ENCODE measurements at places on chromosomes 7 and 10.

DNA sequence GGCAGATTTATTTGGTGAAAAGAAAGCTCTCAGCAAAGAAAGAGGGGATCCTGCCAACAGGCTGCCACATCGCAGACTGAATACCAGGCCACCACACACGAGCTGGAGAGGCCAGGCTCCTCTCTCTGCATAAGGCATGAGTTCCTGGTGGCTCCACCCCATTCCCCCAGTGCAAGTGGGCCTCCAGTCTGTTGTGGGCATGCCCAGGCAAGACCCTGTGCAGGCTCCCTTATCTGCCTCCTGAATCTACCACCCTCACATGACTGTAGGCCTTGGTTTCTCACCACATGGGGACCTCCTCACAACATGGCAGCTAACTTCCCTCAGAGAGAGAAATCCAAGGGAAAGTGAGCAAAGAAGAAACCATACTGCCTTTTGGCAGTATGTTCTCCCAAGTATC, 26.7 kb upstream of the CUL1 start:
- peaks cover 11% of the 10 kb centered on the region for H3K4me1 ChIP-seq
- H3K27me3 ChIP-seq = no peaks in the 10 kb centered on the region
- H3K4me3 ChIP-seq = no peak overlapping the region
- H3K27ac ChIP-seq = no peak overlapping the region

GRCh38 chr7:25894002-25894901, 257.7 kb upstream of the NFE2L3 start:
- H3K27me3 ChIP-seq = peaks cover 10% of the 10 kb centered on the region
- H3K4me3 ChIP-seq = peak overlapping the region; percentile 92
- no peaks in the 10 kb centered on the region for H3K36me3 ChIP-seq
- no peak overlapping the region for H3K27ac ChIP-seq

- H3K4me3 ChIP-seq = no peak overlapping the region
- peak overlapping the region; percentile 26 for H3K27ac ChIP-seq
- no peaks in the 10 kb centered on the region for H3K36me3 ChIP-seq
- DNase-seq = no peak
- H3K27me3 ChIP-seq = no peaks in the 10 kb centered on the region
These were observed 34.9 kb downstream of the R3HCC1L start for GRCh38 chr10:98169379-98169778.

- peaks cover 5% of the 10 kb centered on the region for H3K4me1 ChIP-seq
- no peak for DNase-seq
- H3K27me3 ChIP-seq = peaks cover 9% of the 10 kb centered on the region
- no peak overlapping the region for H3K4me3 ChIP-seq
- no peak overlapping the region for H3K27ac ChIP-seq
These were observed 19.6 kb downstream of the KNDC1 start for GRCh38 chr10:133179651-133180050.

GRCh38 chr7:157224627-157225026, 85.9 kb downstream of the UBE3C start:
- peaks cover 16% of the 10 kb centered on the region for H3K36me3 ChIP-seq
- no peak overlapping the region for H3K27ac ChIP-seq
- DNase-seq = no peak
- H3K4me1 ChIP-seq = no peaks in the 10 kb centered on the region

DNA sequence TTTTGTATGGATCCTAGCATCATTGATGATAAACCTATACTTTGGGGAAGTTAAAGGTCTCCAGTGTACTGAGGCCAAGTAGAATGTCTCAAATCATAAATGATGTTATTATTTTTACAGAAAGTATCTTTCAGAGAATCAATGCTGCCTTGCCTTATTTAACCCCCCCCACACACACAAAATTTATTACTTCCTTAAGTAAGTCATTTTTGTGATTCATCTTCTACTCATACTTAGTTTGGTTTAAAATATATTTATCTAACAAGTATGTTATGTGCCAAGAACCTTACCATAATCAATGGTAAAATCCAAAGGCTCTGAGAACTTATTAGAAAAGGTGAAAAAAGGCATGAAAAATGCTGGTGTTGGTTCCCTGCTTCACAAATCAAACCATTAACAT, 18.8 kb upstream of the CLDN12 start:
- H3K36me3 ChIP-seq = peaks cover 8% of the 10 kb centered on the region
- H3K4me1 ChIP-seq = no peaks in the 10 kb centered on the region
- no peaks in the 10 kb centered on the region for H3K27me3 ChIP-seq
- DNase-seq = no peak
- no peak overlapping the region for H3K4me3 ChIP-seq
- H3K27ac ChIP-seq = peak overlapping the region; percentile 68

GRCh38 chr7:135189221-135189662, 18.7 kb upstream of the CYREN start:
- no peak overlapping the region for H3K27ac ChIP-seq
- H3K27me3 ChIP-seq = no peaks in the 10 kb centered on the region
- peaks cover 16% of the 10 kb centered on the region for H3K36me3 ChIP-seq
- DNase-seq = no peak
- no peak overlapping the region for H3K4me3 ChIP-seq
- peaks cover 14% of the 10 kb centered on the region for H3K4me1 ChIP-seq

DNA sequence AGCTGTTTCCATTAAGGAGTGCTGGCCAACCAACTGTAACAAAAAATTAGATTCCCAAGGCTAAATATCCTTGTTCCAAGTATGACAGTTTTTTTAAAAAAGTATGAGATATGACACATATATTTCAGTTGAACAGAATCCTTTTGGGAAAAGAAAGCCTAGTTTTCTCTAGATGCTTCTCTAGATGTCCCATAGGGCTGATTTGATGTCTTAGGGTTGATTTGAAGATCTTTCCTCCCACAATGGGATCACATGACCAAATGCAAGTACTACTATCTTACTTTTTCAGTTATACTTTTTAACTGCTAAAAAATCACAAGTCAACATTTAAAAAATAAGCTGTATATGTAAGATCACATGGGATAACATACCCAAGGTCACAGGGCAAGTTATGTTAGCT, 3.7 kb downstream of the NAMPT start:
- H3K4me3 ChIP-seq = peak overlapping the region; percentile 96
- peaks cover 61% of the 10 kb centered on the region for H3K36me3 ChIP-seq
- no peak for DNase-seq
- H3K27ac ChIP-seq = peak overlapping the region; percentile 99
- no peaks in the 10 kb centered on the region for H3K27me3 ChIP-seq
- H3K4me1 ChIP-seq = peaks cover 66% of the 10 kb centered on the region

DNA sequence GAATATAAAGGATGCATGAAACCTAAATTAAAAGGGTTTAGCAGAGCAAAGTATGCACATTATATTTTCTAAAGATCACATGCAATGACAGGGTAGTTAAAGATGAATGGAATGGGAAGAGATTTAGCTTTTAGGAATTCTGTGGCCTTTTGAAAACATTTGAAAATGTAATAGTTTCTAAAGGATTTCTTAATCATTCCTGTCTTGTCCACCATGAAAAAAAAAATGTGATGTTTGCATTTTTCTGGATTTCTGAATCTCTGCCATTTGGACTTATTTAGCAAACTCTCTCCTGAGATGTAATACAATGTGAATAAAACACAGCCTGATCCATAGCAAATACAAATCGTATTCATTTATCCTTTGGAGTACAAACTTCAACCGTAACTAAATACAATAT, 126.6 kb upstream of the RAB11FIP2 start:
- H3K4me1 ChIP-seq = no peaks in the 10 kb centered on the region
- H3K4me3 ChIP-seq = no peak overlapping the region
- H3K27me3 ChIP-seq = peaks cover 33% of the 10 kb centered on the region
- no peak overlapping the region for H3K27ac ChIP-seq

DNA sequence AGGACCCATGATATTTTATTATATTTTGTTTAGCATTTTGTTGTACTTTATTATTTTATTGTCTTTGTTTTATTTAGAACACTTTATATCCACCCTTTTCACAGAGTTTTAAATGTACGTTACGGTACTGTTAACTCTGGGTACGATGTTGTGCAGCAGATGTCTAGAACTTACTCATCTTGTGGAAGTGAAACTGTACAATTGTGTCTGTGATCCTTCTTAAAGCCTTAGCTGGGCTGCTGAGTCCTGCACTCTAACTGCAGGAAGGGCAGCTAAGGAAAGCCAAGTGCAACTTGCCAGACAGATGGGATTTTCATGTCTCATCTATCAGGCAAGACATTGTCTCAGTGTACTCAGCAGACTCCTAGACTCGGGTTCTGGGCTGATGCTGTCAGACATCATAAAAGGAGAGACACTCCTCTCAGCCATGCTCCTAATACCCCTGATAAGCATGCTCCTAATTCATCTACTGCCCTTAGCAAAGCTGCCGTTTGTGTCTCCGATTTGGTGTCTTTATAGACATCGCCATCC, 14.6 kb upstream of the INSYN2A start:
- H3K27ac ChIP-seq = no peak overlapping the region
- no peak overlapping the region for H3K4me3 ChIP-seq
- H3K36me3 ChIP-seq = no peaks in the 10 kb centered on the region
- H3K4me1 ChIP-seq = no peaks in the 10 kb centered on the region

- no peak overlapping the region for H3K4me3 ChIP-seq
- H3K36me3 ChIP-seq = peaks cover 10% of the 10 kb centered on the region
- no peaks in the 10 kb centered on the region for H3K27me3 ChIP-seq
- DNase-seq = no peak
These were observed 30.0 kb upstream of the PRKAR1B start for GRCh38 chr7:756928-757560.

GRCh38 chr7:104137971-104138370, 69.8 kb downstream of the ORC5 start:
- H3K4me3 ChIP-seq = no peak overlapping the region
- DNase-seq = no peak
- H3K36me3 ChIP-seq = no peaks in the 10 kb centered on the region

DNA sequence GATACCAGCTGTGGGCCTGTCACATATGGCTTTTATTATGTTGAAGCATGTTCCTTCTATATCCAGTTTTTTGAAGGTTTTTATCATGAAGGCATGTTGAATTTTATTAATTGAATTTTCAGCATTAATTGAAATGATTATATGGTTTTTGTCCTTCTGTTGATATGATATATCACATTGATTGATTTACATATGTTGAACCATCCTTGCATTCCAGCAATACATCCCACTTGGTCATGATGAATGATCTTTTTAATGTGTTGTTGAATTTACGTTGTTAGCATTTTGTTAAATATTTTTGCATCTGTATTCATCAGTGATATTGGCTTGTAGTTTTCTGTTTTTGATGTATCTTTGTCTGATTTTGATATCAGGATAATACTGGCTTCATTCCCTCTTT, 21.2 kb downstream of the PRSS37 start:
- H3K27me3 ChIP-seq = no peaks in the 10 kb centered on the region
- no peaks in the 10 kb centered on the region for H3K4me1 ChIP-seq
- DNase-seq = no peak

DNA sequence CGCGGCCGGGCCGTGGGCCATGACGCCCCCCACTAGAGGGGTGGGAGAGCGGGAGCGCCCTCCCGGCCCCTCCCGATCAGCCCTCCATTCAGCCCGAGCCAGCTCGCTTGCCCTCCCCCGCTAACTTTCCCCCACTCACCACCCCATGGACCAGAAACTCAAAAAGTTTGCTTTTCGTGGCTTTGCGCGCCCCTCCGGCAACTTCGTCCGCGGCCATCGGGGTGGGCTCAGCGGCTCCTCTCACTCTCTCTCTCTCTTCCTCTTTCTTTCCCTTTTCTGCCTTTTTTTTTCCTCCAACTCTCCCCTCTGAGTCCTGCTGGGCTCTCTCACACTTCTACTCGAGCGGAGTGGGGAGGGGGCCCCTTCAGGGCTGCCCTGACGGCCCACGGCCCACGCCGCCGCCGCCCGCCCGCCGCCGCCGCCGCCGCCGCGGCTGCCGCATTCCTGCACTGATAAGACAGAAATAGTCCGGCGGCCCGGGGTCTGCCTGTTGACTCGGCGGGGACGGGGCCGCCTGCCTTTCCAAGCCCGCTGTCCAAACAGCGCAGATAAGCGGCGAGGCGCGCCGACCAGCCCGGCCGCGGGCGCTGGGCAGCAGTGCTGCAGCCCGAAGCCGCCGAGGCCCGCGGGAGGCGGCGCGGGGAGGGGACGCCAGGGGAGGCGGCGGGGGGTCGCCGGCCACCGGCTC, at the start of gene SMARCD3:
TSS of gene SMARCD3 (minus strand) at position 349 of the 688 bp plus-strand sequence. CDS start at position 217, 132 bp downstream.
- H3K27me3 ChIP-seq = peaks cover 66% of the 10 kb centered on the region
- H3K36me3 ChIP-seq = no peaks in the 10 kb centered on the region
- peaks cover 33% of the 10 kb centered on the region for H3K4me1 ChIP-seq
- H3K27ac ChIP-seq = no peak within 1 kb of the TSS
- DNase-seq = peak; percentile 32

- peak overlapping the region; percentile 7 for H3K4me3 ChIP-seq
- no peak overlapping the region for H3K27ac ChIP-seq
- H3K36me3 ChIP-seq = peaks cover 51% of the 10 kb centered on the region
These were observed 10.7 kb downstream of the CUTC start for GRCh38 chr10:99742701-99743100.

GRCh38 chr7:92095380-92095779, 38.9 kb downstream of the CYP51A1 start:
- no peak overlapping the region for H3K4me3 ChIP-seq
- peaks cover 2% of the 10 kb centered on the region for H3K36me3 ChIP-seq
- no peaks in the 10 kb centered on the region for H3K27me3 ChIP-seq
- no peak overlapping the region for H3K27ac ChIP-seq

- no peaks in the 10 kb centered on the region for H3K27me3 ChIP-seq
- DNase-seq = no peak
- H3K4me3 ChIP-seq = no peak overlapping the region
- H3K27ac ChIP-seq = no peak overlapping the region
- peaks cover 5% of the 10 kb centered on the region for H3K4me1 ChIP-seq
- H3K36me3 ChIP-seq = no peaks in the 10 kb centered on the region
These were observed 34.3 kb downstream of the TPST1 start for GRCh38 chr7:66239467-66239856.

- no peak for DNase-seq
- no peaks in the 10 kb centered on the region for H3K36me3 ChIP-seq
- no peaks in the 10 kb centered on the region for H3K4me1 ChIP-seq
These were observed 168.4 kb upstream of the KMT2E start for GRCh38 chr7:104845557-104845956.

GRCh38 chr7:31896925-31897324, 173.3 kb downstream of the PDE1C start:
- no peak overlapping the region for H3K27ac ChIP-seq
- DNase-seq = no peak
- H3K27me3 ChIP-seq = no peaks in the 10 kb centered on the region
- no peak overlapping the region for H3K4me3 ChIP-seq
- no peaks in the 10 kb centered on the region for H3K36me3 ChIP-seq

- no peaks in the 10 kb centered on the region for H3K36me3 ChIP-seq
- no peak overlapping the region for H3K4me3 ChIP-seq
- peaks cover 41% of the 10 kb centered on the region for H3K27me3 ChIP-seq
- H3K4me1 ChIP-seq = no peaks in the 10 kb centered on the region
These were observed 12.9 kb downstream of the OR2AE1 start for GRCh38 chr7:99863847-99864440.

DNA sequence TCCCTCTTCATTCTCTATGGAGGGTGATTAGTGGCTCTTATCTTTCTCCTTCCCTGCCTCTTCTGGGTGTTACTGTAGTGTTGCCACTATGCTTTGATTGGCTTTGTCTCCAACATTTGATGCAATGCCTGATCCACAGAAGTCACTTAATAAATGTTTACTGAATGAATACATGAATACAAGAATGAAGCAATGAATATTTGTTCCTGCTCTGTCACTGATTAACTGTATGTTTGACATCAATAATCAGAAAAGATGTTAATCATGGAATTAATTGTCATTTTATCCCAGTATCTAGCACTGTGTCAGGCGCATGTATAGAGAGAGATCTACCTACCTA, 4.3 kb downstream of the ANK3 start:
- H3K27ac ChIP-seq = peak overlapping the region; percentile 11
- H3K4me3 ChIP-seq = no peak overlapping the region
- peaks cover 14% of the 10 kb centered on the region for H3K4me1 ChIP-seq

GRCh38 chr7:50138101-50138500, 45.1 kb upstream of the ZPBP start:
- no peak for DNase-seq
- H3K4me1 ChIP-seq = peaks cover 15% of the 10 kb centered on the region
- peaks cover 13% of the 10 kb centered on the region for H3K27me3 ChIP-seq
- H3K27ac ChIP-seq = no peak overlapping the region
- H3K36me3 ChIP-seq = no peaks in the 10 kb centered on the region

- DNase-seq = no peak
- no peak overlapping the region for H3K27ac ChIP-seq
- H3K27me3 ChIP-seq = no peaks in the 10 kb centered on the region
- no peaks in the 10 kb centered on the region for H3K4me1 ChIP-seq
These were observed 545.5 kb upstream of the FOXK1 start for GRCh38 chr7:4136501-4137110.
